Lung microvascular endothelial cell (primary cell): ENCODE measurements at places on chromosomes 13 and 19. TPM values are rescaled to one million over a fixed set of nuclear protein-coding genes. Genes with fewer than 3 reads are reported as not detected.
A peak's percentile ranks its signal among the peaks of the same experiment; 100 is the strongest.

GRCh38 chr13:37273836-37274235, 168.4 kb upstream of the CSNK1A1L start:
- DNase-seq: no peak

GRCh38 chr13:73416093-73416492, 357.3 kb downstream of the KLF5 start:
- DNase-seq: no peak

DNA sequence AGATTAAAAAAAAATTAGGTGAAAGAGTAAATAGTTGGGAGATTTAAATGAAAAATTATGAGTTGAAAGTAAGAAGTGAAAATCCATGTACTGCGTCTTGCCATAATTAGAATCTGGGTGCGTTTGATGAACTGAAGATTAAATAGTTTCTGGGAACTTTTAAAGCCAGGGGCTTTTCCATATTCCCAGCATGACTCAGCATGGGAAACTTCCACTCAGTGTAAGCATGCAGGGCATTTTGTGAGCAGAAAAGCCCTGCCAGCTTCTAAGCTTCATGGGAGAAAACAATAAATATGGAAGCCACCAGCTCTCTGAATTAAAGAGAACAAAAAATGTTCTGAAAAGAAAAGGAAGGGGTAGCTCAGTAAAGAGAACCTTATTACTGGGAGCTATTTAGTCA, 62.0 kb upstream of the EDNRB start:
- peak; percentile 90 for DNase-seq

GRCh38 chr19:19006213-19006612, 27.1 kb downstream of the SUGP2 start:
- no peak for DNase-seq

GRCh38 chr13:88074794-88075510, 403.8 kb downstream of the SLITRK5 start:
- DNase-seq: no peak

PTH2 gene
- not detected in 2 replicates for total RNA-seq

DNA sequence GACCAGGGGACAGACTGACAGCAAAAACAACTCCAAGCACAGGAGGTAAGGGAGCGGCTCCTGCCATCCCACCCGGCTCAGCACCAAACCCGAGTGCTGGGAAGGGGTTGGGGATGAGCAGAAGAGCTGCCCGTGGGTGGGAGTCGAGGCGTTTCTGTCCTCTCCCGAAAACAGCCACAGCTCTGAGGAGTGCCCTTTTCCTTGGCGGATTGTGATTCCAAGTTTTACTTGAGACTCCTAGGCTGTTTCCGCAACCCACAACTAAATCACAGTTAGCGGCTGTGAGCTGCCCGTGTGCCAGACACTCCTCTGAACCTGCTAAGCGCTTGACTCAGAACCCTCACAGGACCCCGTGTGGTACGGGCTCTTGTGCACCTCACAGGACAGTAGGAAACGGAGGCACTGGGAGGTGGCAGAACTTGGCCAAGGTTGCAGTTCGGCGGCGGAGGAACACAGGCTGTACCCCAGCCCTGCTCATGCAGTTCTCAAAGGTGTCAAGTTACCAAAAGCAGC, 21.4 kb downstream of the CFAP97D2 start:
- DNase-seq: no peak

DNA sequence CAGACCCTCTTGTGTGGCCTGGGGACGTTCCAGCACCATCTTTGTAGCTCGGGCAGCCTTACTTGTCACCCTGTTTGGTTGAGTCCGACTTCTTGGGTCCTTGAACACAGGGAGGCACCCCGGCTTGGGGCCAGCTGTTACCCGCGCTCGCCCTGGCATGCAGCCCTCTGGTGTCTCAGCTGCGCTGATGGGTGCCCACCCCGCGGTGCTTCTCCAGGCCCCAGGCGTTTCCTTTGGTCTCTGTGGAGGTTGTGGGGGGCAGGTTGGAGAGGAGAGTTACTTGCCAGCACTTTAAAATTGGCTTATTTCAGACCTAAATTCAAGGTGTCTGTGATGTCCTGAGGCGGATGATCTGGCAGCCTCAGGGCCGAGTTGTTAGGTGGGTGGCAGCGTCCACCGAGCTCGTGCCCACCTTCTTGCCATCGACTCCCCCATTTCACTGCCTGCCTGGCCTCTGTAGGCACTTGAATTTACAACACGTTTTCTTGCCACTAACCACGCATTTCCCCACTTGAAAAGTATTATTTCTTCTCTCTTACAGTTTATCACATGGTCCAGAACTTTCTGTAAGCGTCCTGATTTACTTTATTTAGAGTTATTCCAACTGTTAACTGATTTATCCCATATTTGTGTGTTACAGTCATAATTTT, 16.9 kb downstream of the UBAC2 start:
- no peak for DNase-seq

TTC9B gene
- total RNA-seq: under 0.01 TPM in 1 of 2 replicates, not detected in the other

DNA sequence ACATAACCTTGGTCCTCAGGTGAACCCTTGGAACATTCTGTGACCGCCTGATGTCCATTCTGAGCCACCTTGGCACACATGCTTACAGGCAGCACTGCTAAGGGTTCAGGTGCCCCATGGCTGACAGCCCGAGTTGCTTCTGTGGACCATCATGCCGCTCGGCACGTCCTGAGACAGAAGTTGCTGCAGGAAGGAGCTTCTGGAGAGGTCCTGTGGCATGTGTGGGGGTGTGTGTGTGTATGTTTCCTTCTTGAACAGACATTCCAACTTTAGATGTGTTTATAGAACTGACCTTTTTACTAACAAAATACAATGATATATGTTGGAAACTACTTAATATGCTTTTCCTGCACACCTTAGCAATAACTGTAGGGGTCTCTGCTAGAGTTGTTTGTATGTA, 4.8 kb upstream of the C1QTNF9 start:
- DNase-seq: no peak

LILRB3 gene
- total RNA-seq: not detected in 2 replicates

GRCh38 chr19:40217934-40218890, at the start of gene TTC9B:
TSS of gene TTC9B (minus strand) at chr19:40218384. CDS start at chr19:40218381, 3 bp downstream.
- peak; percentile 41 for DNase-seq

DNA sequence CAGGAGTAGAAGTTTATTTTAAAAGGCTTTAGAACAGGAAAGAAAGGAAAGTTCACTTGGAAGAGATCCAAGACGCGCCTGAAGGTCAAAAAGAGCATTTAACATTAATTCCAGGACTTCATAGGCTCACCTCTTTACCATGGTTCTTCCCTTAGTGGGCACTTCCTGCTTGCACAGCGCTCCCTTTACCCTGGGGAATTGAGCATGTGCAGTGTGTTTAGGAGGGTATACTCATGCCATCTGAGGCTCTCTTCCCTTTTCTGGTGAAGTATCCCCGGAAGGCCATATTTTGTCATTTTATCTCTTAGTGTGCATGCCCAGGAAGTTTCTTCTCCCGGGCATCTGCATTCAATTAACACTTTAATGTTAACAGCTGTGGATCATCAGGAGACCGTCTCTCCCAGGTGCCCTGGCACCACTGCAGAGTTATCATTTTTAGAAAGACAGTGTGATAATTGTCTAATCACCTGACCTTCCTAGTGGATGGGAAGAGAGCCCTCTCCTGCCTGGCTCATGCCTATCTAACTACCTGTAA, 66.1 kb upstream of the ABCC4 start:
- DNase-seq: no peak

- no peak for DNase-seq
Observed at GRCh38 chr19:34818270-34818669, 45.3 kb upstream of the ZNF599 start.

DNA sequence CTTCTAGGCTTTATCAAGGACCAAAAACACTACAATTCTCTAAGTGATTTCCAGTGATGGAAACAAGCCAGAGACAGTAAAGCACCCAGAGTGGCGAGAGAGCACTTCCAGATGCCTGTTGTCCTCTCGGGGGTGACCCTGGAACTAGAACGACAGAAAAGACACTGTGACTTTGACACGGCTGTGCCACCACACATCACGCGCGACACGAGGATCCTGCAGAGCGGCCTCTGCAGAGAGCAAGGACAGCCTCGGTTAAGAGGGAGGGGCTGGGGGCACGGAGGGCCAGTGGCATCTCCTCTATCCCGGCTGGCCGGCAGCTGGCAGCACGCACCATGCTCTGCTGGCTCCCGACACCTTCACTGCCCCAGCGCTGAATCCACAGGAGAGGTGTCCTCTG, 42.3 kb downstream of the SUGP2 start:
- DNase-seq: no peak

GRCh38 chr13:85249151-85249550, 550.1 kb downstream of the SLITRK6 start:
- no peak for DNase-seq

ADAMTS10 gene
- total RNA-seq: 4.1 and 17.1 TPM in 2 replicates

DNA sequence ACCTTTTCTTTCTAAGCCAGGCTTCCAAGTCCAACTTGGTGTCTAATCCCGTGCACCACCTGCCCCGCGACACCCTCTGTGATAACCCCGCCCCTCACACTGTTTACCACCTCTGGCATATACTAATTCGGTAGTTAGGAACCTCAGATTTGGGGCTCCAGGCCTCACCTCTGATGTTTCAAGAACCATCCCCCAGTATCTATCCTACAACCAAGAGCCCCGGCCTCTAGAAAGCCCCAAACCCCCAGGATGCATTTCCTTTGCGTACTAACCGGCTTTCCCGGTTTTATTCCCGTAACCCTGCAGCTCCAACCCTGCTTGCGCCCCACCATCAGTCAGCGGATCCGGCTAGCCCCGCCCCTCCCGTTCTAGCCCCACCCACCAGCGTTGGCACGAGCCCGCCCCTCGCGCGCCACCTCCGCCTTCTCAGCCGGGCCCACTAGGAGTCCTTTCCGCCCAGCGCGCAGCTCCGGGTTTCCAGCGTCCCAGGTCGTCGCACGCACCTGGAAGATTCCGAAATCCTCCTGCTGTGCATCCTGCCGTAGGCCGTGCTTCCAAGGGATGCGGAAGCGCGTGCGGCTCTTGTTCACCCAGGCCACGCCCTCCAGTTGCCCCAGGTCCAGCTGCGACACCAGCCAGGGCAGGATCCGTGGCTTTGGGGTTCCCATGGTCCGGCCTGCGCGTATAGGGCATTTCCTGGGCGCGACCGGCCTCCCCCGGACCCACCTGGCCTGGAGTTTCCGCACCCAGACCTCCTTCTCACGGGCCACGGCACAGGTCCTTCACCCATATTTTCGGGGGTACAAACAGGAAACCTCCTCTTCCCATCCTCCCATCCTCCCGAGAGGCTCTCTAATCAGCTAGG, 1.3 kb downstream of the IRF3 start:
- peak; percentile 88 for DNase-seq

KBTBD6 gene
- total RNA-seq: 5.9 and 9.5 TPM in 2 replicates

GRCh38 chr13:60608954-60609353, 211.9 kb downstream of the TDRD3 start:
- DNase-seq: no peak

GRCh38 chr19:47081095-47081494, 32.5 kb downstream of the ZC3H4 start:
- no peak for DNase-seq

EDNRB gene
- 93.5 and 211 TPM in 2 replicates for total RNA-seq

GRCh38 chr13:91563799-91564198, 165.4 kb downstream of the GPC5 start:
- no peak for DNase-seq

DNA sequence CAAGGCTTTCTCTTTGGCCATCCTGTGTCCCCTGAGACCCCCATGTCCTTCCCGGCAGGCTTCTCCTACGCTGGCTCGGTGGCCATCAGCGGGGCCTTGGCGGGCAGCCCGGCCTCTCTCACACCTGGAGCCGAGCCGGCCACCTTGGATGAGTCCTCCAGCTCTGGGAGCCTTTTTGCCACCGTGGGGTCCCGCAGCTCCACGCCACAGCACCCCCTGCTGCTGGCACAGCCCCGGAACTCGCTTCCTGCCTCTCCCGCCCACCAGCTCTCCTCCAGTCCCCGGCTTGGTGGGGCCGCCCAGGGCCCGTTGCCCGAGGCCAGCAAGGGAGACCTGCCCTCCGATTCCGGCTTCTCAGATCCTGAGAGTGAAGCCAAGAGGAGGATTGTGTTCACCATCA, 14.2 kb downstream of the PLEKHJ1 start:
- DNase-seq: peak; percentile 34

ZNF431 gene
- 2.2 and 6.7 TPM in 2 replicates for total RNA-seq

- no peak for DNase-seq
Observed at GRCh38 chr13:110197471-110197870, 109.5 kb downstream of the COL4A1 start.

DNA sequence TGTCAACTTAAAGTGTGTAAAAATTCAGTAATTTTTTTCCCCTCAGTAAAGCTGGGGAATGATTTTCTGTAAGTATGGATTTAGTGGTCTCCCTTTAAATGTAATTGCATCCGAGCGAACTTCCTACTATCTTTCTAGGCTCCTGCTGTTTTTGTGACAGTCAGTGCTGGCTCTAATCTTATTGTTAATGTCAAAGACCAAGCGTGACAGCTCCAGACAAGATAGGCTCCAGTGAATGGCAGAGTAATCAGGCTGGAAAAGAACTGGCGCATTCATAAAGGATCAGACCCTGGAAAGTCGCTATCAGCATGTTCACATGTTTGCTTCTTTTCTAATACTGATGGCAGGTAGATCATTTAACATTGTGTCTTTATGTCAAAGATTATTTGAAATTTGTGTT, 908.0 kb upstream of the ATXN8OS start:
- DNase-seq: no peak

DNA sequence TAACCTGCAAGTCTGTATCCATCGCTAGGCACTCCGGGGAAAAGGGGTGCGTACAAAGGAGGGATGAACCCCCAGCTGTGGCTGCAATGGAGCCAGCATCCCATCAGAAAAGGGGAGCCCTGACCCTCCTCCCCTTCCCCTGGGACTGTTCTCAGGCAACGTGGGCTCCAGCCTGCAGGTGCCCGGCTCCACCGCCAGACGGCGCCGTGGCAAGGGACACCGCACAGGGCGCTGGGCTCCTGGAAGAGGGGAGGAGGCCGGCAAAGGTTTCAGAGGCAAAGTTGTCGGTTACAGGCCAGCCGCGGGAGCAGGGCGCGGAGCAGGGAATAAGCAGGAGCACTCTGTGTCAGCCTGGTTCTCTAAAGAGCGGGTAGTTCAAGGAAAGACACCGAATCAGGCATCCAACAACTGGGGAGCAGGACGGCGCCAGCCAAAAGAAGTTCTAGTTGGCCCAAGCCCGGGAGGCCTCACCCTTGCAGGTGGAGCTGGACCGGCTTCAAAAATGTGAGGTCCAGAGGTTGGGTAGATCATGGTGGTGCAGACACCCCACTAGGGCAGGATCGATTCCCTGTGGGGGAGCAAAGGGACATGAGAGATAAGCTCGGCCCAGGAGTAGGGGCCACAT, 53.0 kb upstream of the ATP12A start:
- DNase-seq: peak; percentile 10

DNA sequence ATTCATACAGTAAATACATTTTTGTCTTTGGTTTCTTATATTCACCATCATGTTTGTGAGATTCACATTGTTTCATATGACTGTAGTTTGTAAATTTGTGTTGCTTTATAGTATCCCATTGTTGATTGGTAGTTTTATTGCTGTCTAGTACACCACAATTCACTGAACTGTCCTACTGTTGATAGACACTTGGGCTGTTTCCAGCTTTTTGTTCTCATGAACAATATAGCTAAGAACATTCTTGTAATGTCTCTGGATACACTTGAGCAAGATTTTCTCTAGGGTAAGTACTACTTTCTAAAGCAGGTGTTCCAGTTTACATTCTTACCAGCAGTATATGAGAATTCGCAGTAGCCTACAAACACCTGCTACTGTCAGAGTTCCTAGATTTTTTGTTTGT, 37.8 kb downstream of the SKA3 start:
- DNase-seq: peak; percentile 78

ZNF723 gene
- total RNA-seq: not detected in 2 replicates
